ENCODE measurements at places on chromosomes 7 and 10.

GRCh38 chr10:1595242-1595600 lies 142.1 kb downstream of the ADARB2 start:
- no peak for DNase-seq

DNA sequence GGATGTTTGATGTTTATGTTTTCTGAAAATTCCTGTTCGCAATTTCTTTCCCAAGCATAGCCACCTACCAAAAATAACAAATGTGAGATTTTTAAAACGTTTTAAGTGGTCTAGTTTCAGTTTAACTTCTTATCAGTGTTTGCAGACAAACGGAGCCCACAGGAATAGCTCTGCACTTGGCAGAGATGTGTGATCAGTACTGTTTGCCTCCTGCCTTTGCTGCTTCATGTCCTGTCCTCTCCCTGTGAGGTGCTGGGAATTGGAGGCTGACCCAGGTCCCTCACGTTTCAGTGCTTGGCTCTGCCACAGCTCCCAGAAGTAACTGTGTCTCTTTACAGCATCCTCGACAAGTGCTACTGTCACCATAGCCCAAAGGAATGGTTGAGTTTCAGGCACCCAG lies 1.2 kb downstream of the UCN3 start:
- DNase-seq = no peak

DNA sequence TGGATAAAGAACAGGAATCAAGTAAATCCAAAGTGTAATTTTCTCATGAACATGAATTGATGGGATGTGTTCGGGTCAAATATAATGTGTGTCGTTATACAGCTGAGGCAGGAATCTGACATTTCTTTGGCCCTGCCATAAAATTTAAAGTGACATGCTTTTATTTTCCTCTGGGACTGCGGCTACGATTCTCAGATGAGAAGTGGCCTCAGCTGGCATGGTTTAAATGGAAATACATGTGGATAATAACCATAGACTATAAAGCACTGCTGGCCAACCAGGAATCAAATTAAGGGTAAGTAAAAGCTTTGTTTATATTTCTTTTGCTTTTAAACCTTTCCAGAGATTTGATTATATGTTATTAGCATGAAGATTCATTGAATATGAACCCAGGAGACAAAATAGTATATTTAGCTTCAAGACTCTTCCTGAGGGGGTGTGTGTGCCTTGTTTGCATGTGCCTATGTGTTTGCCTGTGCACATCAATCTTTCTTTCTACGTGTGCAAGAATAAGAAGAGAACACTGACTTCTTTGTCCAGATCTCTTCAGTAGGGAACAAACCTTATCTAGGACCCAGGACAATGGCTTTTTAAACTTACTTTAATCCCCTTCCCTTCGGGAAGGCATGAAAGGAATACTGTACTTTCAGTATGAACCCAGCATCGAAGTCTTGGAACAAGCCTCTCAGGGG lies 629.0 kb upstream of the PFKP start:
- DNase-seq = no peak

DNA sequence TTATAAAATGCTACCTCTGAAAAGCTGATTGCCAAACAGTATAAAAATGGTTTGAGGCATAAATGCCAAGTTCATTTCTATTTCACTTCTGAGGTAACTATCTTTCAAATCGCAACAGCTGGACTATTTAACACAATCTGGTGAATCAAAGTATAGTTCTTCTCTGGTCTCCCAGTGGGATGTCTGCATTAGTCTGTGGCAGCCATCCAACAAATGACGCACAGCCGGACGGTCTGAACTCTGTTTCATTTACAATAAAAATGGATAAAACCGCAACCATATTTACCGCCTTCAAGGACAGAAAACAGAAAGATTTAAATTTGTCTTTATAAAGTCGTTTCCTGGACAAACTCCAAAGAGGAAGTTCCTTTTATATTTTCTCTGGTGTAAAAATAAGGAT lies 41.9 kb downstream of the ENO4 start:
- peak; percentile 58 for DNase-seq

DNA sequence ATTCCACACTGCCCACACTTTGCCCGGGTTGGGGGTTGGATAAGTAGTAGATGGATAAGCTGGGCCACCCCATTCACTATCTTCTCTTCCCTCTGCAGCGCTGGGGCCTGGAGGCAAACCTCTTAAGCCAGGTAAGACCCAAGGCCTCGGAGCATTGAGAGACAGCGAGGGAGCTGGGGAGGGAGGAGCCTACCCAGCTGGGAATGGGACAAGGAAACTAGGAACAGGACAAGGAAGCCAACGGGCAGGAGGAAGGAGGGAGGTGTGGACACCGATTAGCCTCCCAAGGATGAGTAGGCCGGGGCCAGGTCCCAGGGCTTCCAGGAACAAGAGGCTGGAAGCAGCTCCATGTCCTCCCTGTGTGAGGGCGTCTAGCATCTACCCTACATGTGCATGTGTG lies 9.6 kb downstream of the ELN start:
- no peak for DNase-seq

DNA sequence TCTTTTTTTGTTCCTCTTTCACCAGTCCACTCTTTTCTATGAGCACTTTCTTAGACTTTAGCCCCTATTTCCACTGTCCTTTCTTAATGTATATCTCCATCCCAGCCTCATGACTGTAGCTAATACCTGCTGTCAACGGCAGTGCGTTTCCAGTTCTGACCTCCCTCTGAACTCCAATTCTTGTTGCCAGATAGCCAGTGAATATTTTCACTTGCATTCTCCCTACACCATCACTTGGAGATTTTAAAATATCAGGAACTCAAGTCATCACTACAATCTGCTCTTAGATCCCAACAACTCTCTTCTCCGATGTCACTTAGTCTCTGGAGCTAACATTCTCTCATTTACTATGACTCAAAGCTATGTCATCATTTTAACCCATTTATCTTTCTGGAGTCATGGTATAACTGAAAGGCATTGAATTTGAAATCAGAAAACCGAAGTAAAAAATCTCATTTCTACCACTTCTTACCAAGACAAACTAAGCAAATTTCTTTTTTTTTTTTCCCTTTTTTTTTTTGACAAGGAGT lies 5.1 kb upstream of the SLC16A12 start:
- no peak for DNase-seq

DNA sequence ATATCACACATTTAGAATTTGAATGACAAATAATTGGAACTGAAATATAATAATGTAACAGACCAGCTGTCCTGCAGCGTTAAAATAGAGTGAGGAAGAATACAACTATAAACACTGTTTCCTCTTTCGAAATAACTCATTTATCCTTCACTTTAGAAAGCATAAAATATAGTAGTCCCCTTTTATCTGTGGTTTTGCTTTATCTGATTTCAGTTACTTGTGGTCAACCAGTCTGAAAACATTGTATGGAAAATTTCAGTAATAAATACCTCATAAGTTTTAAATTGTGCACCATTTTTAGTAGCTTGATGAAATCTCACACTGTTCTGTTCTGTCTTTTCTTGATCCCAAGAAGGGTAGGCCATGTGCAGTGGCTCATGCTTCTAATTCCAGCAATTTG lies 31.7 kb downstream of the POLR1F start:
- DNase-seq = no peak

- no peak for DNase-seq
These were observed 54.1 kb downstream of the LAMB1 start for GRCh38 chr7:107948645-107949442.

DNA sequence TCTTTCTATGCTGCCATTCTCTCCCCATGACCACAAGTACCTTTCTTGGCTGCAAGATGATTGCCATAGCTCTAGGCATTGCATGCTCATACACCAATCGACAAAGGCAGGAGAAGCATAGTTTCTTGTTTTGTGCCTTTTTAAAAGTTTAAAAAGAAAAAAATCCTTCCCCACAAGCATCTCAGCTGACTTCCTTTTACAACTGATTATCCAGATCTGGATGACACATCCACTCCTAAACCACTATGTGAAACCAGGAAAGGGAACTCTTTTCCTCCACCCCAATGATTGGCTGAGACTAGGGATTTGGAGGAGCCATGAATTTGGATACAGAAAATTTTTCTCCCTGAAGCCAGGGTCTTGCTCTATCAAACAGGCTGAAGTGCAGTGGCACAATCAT lies 14.5 kb upstream of the LRRC4 start:
- no peak for DNase-seq

DNA sequence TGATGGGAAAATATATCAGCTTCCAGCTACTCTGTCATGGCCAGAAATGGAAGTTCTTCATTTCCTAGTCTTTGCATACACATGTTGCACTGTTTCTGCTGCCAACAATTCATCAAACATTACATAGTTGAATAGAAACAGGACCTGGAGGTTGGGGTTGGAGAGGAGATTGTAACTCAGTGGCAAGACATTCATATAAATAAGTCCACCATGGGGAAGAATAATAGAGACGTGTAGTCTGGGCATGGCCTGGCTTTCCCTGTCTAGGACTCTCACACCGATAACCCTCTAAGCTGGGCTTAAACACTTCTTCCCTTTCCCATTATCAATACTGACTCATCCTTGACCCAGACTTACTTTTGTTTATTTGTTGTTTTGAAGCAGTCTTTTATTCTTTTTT lies 155.7 kb downstream of the PLPP4 start:
- no peak for DNase-seq

DNA sequence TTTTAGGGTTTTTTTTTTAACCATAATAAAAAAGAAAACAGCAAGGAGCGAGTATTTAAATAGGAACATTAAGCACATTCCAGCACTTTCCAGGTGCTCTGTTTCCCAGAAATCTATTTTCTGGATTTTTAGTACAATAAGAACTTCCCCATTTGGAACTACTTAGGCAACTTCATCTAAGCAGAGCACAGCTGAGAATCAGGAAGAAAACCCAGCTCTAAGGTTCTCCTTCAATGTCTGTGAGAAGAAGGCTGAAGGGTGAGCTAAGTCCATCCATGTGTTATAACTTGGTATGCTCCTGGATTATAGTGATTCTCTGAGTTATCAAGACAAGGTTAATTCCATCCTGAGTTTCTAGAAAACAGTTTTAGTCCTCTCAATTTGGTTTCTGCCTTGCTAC lies 181.9 kb downstream of the CYP26A1 start:
- no peak for DNase-seq

- no peak for DNase-seq
These were observed 181.6 kb downstream of the SND1 start for GRCh38 chr7:127833641-127834040.

GRCh38 chr7:32152576-32152975 lies 82.4 kb upstream of the PDE1C start:
- no peak for DNase-seq

- no peak for DNase-seq
These were observed 333.4 kb upstream of the RNF32 start for GRCh38 chr7:156307193-156307592.

- no peak for DNase-seq
These were observed 143.7 kb upstream of the NPVF start for GRCh38 chr7:25371972-25372371.

- no peak for DNase-seq
These were observed 19.8 kb upstream of the ZC3HAV1L start for GRCh38 chr7:139055674-139056073.

- DNase-seq = no peak
These were observed 15.1 kb downstream of the GPR146 start for GRCh38 chr7:1059200-1060091.

- DNase-seq = no peak
These were observed 35.1 kb downstream of the MXI1 start for GRCh38 chr10:110242511-110242910.

DNA sequence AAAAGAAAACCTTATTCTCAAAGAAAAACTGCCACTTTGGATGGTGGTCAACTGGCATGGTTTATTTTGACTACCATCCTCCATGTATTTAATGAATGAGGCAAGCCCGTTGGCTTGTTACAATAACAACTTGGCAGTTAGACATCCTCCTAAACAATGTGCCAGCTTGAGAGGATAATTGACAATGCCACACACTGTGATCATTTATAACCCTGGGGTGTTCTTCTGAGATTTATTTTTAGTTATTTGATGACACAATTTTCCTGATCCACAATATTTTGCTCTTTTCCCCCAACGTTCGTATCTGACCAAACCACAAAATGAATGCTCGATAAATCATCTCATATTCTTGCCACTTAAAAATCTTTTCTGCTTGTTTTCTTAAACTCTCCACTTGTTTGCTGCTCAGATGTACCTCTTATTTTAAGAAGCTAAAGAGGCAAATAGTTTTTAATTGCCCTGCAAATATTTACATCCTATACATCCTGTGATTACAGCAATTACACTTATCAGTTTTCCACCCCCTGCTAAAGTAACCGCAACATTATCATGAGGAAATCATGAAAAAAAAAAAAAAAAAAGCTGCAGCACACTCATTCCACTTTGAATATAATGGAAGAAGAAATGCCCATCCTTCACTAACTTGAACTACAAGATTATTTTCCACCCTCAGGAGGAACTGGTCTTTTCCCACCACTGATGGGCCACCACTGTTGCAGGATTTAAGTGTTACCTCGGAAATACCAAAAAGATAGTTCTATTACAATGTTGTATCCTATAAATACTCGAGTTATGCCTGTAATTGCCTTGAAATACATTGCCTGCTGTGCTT lies 119.9 kb downstream of the MBL2 start:
- no peak for DNase-seq

DNA sequence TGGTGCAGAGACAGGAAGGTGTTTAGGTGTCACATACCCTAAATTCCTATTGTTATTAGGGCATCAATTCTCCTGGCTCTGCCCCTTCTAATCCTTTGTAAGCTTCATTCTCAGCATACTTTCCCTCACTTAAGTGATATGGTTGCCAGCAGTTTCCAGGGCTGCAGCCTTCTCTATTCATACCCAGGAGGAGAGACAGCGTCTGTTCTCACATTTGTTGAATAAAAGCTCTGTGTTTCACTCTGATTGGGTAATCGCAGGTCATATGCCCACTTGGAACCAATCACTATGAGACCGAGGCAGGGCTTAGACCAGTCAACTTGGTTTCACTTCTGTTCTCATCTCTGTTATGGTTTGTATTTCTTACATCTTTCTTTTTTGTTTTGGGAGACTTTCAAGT lies 109.6 kb upstream of the MTPN start:
- peak; percentile 76 for DNase-seq

DNA sequence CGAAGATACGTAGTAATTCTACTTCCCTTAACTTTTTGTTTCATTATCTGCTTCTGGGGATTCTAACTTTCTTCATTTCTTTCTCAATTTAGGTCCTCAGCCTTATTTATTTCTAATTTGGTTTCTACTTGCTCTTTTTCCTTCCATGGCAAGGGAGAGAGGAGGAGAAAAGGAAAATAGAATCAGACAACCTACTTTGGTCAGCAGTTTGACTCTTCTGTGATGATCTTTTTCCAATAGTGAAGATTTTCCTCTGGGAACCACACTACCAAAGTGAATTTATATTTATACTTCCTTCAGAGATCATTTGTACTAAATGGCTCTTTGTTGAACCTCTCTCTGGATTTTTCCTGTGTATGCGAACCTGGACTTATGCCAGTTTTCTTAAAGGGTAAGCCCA lies 90.2 kb downstream of the TMEM26 start:
- DNase-seq = no peak

- no peak for DNase-seq
These were observed 4.2 kb upstream of the NKX1-2 start for GRCh38 chr10:124453960-124454610.

DNA sequence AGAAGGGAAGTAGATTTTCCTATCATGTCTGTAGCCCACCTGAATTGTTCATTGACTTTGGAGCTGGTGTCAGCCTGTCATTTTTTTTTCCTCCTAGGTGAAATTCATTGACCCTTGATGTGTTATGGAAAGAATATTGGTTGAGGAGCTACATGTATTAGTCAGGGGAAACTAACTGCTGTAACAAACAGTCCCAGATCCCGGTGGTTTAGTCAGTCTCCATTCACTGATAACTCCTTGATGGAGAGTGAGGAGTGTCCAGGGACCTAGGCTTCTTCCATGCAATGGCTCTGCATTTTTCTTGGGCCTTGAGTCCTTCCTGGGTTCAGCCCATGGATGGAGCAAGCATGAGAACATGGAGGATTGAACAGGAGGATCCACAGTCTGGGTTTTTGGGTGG lies 643.2 kb downstream of the LRMDA start:
- no peak for DNase-seq
